ENCODE measurements at places on chromosomes 12 and 14.

GRCh38 chr14:88194531-88194930 is 128.5 kb downstream of the KCNK10 start:
- no peak for DNase-seq

DNA sequence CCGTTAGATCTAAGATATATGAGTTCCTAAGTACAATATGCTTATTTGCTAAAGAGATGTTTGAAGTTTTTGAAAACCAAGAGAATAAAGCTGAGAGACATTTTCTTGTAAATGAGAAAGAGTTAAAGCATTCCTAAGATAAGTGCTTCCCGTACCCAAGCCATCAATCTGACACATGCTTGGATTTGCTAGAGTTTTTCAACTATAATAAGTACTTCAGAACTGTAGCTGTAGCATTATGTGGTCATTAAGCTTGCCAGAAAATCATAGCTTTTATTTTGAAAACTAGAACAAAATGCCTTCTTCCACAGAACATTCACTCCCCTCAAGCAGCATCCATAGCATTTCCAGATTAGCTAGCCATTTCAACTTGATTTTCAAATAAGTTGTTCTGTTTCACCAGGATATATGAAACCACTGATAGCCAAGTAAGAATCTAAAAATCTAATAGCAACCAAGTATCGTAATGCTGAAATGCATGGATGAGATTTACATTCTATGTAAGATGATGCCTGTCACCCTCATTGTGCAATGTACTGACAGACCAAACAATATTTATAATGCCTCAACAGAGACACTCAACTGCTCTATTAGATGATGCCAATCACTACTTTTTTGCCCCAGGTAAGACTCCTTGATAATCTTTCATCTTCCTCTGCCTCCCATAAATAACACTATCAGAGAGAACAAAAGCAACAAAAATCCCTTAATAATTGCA is 8.0 kb downstream of the SNW1 start:
- DNase-seq: no peak

GRCh38 chr12:66380769-66381535 is 78.7 kb downstream of the HELB start:
- no peak for DNase-seq

DNA sequence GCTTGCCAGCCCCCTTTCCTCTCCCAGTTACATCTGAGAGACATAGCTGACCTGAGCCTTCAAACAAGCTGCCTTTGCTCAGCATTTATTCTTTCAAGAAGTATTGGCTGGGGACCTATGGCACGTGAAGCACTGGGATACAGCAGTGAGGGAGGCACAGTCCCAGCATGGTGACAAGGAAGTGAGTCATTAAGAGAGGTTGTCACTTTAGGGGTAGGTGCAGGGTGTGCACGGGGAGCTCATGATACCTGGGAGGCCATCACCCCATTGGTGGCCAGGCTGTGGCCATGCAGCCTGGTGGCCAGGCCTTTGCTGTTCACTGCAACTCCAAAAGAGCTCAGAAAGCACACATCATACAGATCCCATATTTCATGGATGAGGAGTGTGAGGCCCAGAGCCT is 5.7 kb upstream of the KRT75 start:
- DNase-seq: no peak

DNA sequence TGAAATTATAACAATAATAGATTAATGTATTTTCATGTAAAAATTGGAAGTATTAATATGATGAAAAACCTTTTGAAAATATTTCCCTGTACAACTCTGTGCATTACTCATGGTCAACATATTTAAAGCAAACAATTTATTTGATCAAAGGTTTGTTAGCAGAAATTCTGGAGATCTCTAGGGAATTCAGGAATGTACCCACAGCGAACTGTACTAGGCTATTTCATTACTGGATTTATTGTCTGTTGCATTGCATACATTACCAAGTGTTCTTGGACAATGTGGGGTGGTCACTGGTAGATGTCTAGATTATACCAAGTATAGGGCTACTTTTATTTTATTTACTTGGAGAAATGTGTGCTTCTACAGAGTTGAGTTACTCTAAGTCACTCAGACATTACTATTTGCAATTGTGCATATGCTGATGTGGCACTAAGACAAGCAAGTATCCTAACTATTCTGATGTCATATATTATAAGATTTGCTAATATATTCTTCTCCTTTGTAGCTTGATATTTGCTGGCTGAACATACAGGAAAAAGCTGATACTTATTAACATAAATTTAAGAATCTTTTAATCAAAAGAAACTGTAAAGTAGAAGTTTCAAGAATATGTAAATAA is 323.3 kb downstream of the CCER1 start:
- no peak for DNase-seq

DNA sequence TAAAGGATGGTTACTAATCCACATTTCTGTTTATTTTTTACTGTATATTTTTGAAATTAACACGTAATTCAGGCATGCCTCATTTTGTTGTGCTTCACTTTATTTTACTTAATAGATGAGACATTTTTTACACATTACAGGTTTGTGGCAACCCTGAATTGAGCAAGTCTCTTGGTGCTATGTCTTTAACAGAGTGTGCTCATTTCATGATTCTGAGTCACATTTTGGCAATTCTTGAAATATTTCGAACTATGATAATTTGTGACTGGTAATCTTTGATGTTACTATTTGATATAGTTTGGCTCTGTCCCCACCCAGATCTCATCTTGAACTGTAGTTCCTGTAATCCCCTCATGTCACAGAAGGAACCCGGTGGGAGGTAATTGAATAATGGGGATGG is 1120.5 kb upstream of the FLRT2 start:
- no peak for DNase-seq

DNA sequence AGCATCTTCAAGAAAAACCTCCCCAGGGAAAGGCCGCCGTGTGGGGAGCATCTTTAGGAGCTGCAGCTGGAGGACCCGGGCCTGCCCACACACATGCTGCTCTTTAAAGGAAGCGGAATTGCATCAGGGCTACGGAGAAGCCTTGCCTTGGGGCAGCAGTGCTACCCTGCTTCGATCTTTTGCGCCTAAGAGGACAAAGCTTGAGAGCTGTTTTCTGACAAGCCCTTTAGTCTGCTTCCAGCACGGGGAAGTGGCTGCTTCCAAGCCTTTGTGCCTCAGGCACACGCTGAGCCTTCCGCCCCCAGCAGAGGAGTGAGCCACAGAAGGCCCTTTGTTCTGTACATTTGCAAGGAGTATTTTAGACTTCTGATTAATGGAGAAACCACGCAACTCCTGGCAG is 31.5 kb downstream of the COA8 start:
- no peak for DNase-seq

DNA sequence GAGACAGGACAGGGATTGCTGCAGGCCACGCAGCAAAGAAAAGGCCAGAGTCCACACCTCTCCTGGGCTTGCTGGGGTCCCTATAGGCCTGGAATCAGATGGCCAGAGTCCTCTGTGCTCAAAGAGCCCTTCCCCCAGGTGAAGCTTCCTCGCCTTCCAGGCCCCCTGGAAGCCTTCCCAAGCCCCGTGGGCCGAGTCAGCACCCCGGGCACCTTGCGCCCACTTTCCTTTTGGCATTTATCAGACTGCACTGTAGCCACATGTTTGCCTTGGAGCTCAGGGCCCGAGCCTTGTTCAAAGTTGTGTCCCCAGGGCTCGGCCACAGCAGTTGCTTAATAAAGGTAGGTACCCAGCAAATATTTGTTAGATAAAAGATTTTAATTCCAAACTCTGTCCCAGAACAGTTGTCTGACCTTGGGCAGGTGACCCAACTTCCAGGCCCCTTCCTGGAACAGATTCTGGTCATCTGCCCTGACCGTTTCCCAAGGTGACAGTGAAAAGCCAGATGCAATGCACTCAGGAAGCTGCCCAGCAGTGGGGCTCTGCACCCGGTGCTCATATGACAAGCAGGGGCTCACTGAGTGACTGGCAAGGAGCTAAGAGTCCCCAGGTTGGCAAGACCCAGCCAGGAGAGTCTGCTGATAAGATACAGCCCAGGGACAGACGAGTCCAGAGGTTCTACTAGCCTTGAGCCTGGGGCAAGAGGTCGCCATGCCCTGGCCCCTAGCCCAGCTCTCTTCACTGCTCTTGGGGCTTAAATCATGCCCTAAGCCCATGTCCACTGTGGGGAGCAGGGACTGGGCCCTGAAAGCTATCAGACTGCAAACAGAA is 81.2 kb downstream of the PITPNM2 start:
- no peak for DNase-seq

- no peak for DNase-seq
These were observed 670.8 kb upstream of the FLRT2 start for GRCh38 chr14:84859116-84859515.

- no peak for DNase-seq
These were observed 57.6 kb downstream of the ACADS start for GRCh38 chr12:120783197-120783596.

GRCh38 chr12:94815958-94816357 is 165.6 kb upstream of the TMCC3 start:
- no peak for DNase-seq

DNA sequence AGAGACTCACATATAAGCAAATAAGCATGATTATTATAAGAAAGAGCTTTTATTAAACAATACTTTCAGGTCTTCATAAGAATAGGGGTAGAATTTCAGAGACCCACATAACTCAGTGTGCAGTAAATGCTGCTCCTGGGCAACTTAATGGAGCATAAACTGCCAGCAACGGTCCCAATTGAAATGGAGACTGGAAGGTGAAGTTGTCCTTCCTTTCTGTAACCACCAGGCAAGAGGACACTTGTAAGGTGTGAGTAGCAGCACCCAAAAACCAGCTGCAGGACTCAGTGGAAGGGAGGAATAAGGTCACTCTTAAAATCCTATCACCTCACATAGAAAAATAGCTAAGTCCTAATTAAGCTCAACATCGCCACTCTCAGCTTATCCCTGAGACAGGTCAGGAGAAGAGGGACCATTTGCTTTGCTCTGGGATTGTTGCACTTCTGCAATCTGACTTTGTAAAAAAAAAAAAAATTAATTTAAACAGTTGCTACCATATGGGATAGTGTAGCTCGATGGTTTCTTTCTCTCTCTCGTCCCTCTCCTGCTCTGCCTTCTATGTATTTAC is 22.7 kb upstream of the LTA4H start:
- DNase-seq: no peak

GRCh38 chr14:67497216-67497615 is 8.7 kb upstream of the TMEM229B start:
- DNase-seq: no peak

DNA sequence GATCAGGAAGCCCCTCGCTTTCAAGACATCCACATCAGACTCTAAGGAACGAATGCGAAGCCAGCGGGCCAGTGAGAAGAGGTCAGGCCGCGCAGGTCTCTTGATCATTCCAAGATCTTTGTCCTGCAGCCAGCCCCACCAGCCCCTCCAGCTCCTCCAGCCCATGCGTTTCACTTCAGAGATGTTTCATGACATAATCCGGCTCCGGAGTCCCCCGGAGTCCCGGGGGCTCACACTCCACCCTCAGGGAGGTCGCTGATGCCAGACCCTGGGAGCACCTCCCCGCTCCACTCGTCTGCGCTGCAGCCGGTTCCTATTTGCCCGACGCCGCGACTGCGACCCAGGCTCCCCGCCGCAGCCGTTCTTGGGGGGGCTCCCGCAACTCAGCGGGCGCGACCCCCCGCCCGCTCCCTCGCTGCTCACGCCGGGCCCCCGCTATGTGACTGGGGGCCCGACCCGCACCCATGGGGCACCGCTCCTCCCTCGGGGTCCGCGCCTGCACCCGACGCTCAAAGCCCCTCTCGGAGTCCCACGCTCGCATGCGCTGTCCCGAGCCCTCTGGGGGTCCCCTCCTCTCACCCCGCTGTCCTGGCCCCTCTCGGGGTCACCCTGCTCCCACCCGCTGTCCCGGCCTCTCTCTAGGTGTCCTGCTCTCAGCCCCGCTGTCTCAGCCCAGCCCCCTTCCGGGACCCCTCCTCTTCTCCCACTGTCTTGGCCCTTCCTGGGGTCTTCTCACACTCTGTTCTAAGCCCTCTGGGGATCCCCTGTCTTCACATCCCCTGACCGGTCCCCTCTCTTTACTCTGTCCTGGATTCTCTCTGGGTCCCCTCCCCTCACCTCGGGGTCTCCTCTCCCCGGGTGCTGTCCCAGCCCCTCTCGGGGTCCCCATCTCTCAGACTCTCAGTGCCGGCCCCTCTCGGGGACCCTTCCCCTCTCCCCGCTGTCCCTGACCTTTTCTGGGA is 1.1 kb downstream of the TAOK3 start:
- DNase-seq: no peak

DNA sequence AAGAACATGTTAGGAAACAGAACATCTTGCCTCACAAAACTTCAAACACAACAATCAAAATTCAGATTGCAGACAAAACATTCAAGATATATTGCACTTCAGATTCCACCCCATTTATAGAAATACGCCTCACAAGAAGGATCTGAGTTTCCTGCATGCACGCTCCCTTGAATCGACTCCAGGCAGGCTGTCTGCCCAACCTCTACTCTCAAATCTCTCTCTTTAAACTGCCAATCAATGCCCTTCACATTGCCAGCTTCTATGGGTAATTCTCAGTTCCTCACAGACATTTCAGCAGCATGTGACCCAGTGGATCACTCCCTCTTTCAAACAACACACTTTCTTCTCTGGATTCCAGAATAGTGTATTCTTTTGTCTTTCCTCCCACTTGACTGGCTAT is 184.1 kb downstream of the PRKD1 start:
- DNase-seq: no peak

DNA sequence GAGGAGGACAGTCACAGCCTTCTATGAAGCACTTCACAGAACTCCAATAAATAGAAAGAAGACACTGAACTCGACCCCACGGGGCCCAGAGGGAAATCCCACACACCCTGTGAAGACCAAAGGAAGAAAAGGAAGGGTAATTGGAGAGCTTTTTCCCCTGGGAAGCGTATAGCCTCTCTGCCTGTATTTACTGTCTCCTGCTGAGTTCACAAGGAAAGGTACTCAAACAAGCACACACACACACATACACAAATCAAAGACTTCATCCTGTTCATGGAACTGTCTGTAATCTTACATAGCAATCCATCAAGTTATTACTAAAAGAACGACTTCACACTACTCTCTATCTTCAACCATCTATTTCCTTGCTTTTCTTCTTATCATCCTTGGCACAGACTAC is 15.3 kb downstream of the FOXN3 start:
- no peak for DNase-seq

DNA sequence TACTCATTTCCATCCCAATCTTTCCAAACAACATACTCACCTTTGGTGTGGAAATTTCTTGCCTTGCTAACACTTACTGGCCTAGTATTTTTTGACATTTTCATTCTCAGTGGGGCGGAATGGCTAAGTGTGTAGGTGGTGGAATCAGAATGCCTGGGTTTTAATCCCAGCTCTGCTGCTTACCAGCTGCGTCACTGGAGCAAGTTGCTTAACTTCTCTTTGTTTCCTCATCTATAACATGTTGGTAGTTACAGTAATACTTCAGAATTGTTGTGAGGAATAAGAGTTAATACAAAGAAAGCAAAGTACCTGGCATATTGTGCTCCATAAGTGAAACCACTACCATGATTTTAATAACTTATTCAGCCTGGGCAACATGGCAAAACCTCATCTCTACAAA is 3.0 kb upstream of the FAM177A1 start:
- no peak for DNase-seq
